Naive thymus-derived CD4-positive, alpha-beta T cell (primary cell): ENCODE measurements at places on chromosomes 7 and 10.

GRCh38 chr7:151012911-151013347 lies 11.4 kb downstream of the ATG9B start:
- H3K4me1 ChIP-seq = peaks cover 56% of the 10 kb centered on the region
- DNase-seq = no peak
- H3K27me3 ChIP-seq = no peaks in the 10 kb centered on the region
- no peaks in the 10 kb centered on the region for H3K36me3 ChIP-seq
- H3K27ac ChIP-seq = peak overlapping the region; percentile 97
- H3K4me3 ChIP-seq = peak overlapping the region; percentile 27

GRCh38 chr7:129210989-129211312 lies 13.9 kb upstream of the AHCYL2 start:
- no peak overlapping the region for H3K27ac ChIP-seq
- no peak overlapping the region for H3K4me3 ChIP-seq
- no peak for DNase-seq
- H3K27me3 ChIP-seq = no peaks in the 10 kb centered on the region
- no peaks in the 10 kb centered on the region for H3K4me1 ChIP-seq

DNA sequence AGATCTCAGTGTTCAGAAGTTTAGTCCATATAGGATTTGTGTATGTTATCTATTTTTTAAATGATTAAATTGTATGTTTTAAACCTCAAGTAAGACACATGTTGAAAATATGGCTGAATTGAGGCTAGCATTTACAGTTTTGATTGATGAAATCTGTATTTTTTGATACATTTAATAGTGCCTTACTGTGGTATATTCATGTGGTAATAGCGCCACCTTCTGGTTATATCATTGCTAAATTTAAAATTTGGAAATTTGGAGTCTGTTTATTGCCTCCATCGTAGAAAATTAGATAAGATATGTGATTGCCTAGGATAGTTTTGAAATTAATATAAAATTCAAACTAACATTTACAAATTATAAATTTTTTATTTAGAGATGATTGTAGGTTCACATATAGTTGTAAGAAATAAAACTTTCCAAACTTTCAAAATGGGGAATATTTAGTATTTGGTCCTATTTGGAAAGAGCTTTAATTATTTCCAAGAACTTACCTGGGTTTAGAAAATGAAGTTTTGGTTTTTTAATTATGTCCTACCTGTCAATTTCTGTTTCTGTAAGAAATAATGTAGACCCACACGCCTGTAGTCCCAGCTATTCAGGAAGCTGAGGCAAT lies 19.1 kb upstream of the ARMS2 start:
- no peaks in the 10 kb centered on the region for H3K36me3 ChIP-seq
- no peak overlapping the region for H3K27ac ChIP-seq
- H3K27me3 ChIP-seq = no peaks in the 10 kb centered on the region

- H3K27ac ChIP-seq = no peak overlapping the region
- no peak for DNase-seq
- H3K27me3 ChIP-seq = no peaks in the 10 kb centered on the region
- no peak overlapping the region for H3K4me3 ChIP-seq
- H3K4me1 ChIP-seq = no peaks in the 10 kb centered on the region
- H3K36me3 ChIP-seq = no peaks in the 10 kb centered on the region
Measured at GRCh38 chr7:135692055-135692454, 29.7 kb downstream of the STMP1 start.

- no peak overlapping the region for H3K4me3 ChIP-seq
- no peaks in the 10 kb centered on the region for H3K4me1 ChIP-seq
- H3K27ac ChIP-seq = no peak overlapping the region
Measured at GRCh38 chr10:77299320-77299719, 338.3 kb downstream of the KCNMA1 start.

DNA sequence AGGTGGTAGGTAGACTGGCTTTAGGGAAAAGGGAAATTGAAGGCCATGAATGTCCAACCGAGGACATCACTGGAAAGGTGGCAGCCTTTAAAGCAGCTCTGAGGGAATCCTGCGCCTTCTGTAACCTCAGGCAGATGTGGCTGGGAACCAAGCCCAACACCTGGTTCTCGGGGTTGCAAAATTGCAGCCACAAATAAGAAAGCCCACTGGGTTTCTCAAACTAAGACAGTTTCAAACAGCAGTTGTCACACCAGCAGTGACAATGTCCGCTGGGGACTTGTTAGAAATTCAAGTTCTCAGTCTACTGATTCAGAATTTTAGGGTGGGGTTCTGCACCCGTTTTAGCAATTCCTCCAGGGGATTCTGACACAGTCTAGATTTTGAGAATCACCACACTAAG lies 42.7 kb upstream of the STEAP1B start:
- no peaks in the 10 kb centered on the region for H3K4me1 ChIP-seq
- no peaks in the 10 kb centered on the region for H3K27me3 ChIP-seq
- H3K27ac ChIP-seq = no peak overlapping the region
- no peak for DNase-seq
- no peaks in the 10 kb centered on the region for H3K36me3 ChIP-seq
- no peak overlapping the region for H3K4me3 ChIP-seq

- peak overlapping the region; percentile 32 for H3K4me3 ChIP-seq
- H3K27ac ChIP-seq = no peak overlapping the region
- H3K4me1 ChIP-seq = peaks cover 17% of the 10 kb centered on the region
- no peaks in the 10 kb centered on the region for H3K27me3 ChIP-seq
Measured at GRCh38 chr7:2645274-2645868, 13.6 kb downstream of the TTYH3 start.

- H3K36me3 ChIP-seq = no peaks in the 10 kb centered on the region
- DNase-seq = no peak
- H3K4me3 ChIP-seq = no peak overlapping the region
- no peaks in the 10 kb centered on the region for H3K4me1 ChIP-seq
- H3K27ac ChIP-seq = no peak overlapping the region
Measured at GRCh38 chr7:131170440-131171271, 157.0 kb upstream of the MKLN1 start.

GRCh38 chr10:122316224-122316884 lies 45.3 kb downstream of the BTBD16 start:
- no peak overlapping the region for H3K4me3 ChIP-seq
- no peaks in the 10 kb centered on the region for H3K27me3 ChIP-seq
- DNase-seq = no peak
- no peaks in the 10 kb centered on the region for H3K4me1 ChIP-seq
- H3K36me3 ChIP-seq = no peaks in the 10 kb centered on the region
